ENCODE measurements at places on chromosomes 11 and 22.

- no peak for DNase-seq
These were observed 10.6 kb upstream of the CARD10 start for GRCh38 chr22:37529652-37530345.

GRCh38 chr11:65182258-65183170 is 786 bp downstream of the CAPN1 start:
- DNase-seq: no peak

DNA sequence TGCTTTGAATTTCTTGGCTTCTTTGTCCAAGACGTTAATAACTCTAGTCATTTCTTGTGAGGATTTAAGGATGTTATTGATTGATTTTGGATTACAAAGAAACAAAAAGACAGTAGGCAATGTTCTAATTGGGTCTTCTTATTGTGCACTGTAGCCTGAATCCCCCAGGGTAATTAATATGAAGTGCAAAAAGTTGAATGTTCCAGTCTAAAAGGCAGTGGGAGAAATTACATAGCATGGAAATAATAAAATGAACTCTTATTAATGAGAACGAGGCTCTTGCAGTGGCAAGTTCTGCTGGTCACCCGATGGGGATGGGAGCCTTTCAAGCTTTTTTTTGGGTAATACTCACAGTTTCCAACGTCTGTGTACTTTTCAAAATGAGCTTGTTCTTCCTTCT is 45.6 kb downstream of the UBASH3B start:
- no peak for DNase-seq

GRCh38 chr11:17547051-17547577 is at the start of gene OTOG:
Gene OTOG, plus strand, starts transcription at chr11:17547259. Its CDS starts 114 bp downstream, at chr11:17547373.
- no peak for DNase-seq

- DNase-seq: no peak
These were observed 145.8 kb downstream of the LUZP2 start for GRCh38 chr11:24642648-24643047.

GRCh38 chr11:11243590-11244469 is 109.2 kb downstream of the CSNK2A3 start:
- DNase-seq: no peak

DNA sequence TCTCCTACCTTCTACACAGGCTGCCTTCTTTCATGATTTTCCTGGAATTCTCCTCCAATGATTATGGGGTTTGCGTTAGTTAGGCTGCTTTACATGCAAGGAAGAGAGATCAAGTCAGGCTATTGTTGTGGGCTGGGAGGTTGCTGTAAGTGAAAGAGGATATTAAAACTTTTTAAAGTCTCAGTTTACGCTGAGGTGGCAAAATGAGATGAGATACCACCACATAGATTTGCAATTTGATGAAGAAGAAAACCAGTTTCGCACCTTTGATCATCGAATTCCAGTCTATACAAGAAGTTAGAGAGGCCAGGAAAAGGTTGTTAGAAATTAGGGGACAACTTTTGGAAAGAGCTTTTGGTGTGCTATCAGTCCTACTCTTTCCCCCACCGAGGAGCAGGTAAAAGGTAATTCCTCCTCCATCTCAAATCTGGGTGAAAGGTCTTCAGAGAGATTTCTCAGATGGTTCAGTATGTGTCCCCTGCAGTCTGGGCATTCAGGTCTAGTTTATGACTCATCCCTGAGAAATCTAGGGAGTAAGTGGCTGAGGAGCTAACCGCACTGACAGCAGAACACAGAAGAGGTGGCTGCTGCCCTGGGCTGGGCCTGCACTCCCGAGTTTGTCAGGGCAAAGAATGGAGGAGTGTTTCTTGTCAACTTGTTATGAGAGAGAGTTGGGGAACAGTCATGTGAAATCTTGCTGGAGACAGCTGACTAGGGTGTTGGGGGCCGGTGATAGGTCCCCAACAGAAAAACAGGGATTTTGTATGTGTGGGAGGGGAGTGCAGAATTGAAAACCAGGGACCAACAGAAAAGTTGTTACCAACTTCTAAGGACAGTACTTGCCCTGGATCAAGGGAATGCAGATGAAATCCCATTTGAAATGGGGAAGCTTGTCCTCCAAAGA is 34.7 kb downstream of the CCDC83 start:
- no peak for DNase-seq

DNA sequence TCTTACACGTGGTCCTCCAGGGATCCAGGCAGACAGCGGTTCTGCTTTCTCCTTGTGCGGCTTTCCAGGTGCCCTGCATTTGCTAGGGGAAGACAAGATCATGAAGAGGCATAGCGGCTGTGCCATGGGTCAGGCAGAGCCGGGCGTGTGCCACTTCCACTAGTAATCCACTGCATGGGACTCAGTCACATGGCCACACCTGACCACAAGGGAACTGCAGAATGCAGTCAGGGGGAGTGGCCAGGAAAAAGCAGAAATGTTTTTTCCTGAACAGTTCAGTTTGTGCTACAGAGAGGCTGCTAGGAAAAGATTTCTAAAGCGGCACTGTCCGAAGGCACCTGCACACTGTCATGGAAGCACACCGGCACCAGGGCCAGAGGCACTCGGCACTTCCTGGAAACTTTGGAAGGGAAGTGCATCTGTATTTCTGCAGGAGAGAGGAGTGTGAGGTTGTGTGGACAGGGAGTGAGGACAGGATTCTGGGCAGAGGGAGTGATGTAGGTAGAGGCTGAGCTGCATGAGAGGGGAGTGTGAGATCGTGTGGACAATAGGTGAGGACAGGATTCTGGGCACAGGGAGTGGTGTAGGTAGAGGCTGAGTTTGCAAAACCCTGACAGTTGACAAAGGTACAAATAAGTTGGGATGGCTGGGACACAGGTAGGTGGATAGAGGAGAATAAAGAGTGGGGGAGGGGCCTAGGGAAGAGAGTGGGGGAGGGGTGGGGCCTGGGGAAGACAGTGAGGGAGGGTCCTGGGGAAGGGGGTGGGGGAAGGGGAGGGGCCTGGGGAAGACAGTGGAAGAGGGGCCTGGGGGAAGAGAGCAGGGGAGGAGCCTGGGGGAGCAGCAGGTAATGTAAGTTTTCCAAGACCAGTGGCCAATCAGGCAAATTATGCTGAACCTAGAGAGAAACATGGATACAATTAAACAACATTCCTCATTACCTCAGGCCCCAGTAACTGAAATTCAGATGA is 1436.3 kb downstream of the TBC1D22A start:
- no peak for DNase-seq

GRCh38 chr11:72231396-72232259 is 7.1 kb downstream of the INPPL1 start:
- no peak for DNase-seq

GRCh38 chr22:50016988-50017700 is 4.6 kb upstream of the IL17REL start:
- DNase-seq: peak; percentile 67

DNA sequence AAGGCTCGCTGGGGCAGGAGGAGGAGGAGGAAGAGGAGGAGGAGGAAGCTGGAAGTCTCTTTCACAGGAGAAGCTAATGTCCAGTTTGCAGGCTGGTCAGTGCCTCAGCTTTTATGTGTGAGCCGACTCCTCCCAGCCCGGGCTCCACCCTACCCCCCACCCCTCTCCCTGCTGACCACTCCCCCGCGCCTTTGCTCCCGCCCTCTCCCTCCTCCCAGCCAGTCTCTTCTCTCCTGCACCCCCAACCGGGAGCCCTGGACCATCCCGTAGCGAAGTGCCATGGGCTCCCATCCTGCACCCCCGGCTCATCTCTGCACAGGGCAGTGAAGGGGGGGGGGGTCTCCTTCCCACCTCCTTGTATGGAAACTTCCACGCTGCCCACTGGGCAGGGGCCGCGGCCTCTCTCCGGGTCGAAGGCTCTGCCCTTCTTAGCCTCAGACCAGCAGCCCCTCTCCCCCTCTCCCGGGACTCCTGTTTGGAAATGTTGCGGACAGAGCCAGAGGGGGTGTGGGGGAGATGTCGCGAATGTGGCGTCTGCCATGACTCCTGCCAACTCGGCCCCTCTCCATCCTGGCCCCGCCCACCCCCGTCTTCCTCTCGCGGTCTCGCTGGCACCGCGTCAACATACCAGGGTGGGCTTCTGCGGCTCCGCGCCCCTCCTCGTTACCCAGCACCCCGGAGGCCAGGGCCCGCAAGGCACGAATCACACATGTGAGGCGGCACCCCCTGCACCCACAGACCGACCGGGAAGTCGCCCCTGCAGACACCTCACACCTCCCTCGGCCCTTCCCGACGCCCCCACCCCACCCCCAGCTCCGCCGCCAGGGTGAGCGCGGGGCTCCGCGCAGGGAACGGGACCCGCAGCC is 1.8 kb downstream of the IGF2 start:
- no peak for DNase-seq

GRCh38 chr11:128692753-128693415 is 988 bp upstream of the FLI1 start:
- DNase-seq: peak; percentile 45

GRCh38 chr11:71250523-71251150 is 1.7 kb downstream of the SHANK2 start:
- no peak for DNase-seq

DNA sequence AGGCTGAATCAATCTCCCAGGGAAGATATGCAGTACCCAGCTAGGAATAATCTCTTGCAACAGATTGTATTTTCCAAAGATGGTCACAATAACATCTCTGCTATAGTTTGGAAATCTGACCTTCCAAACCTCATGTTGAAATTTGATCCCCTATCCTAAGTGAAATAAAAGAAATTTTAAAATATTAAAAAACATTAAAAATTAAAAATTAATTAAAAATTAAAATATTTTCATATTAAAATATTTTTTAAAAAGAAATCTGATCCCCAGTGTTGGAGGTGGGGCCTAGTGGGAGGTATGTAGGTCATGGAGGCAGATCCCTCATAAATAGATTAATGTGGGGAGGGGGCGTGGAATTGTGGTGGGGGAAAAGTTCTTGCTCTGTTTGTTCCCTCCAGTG is 79.7 kb downstream of the FAM168A start:
- DNase-seq: no peak

- DNase-seq: no peak
These were observed 1408.8 kb downstream of the TBC1D22A start for GRCh38 chr22:48171271-48171691.

DNA sequence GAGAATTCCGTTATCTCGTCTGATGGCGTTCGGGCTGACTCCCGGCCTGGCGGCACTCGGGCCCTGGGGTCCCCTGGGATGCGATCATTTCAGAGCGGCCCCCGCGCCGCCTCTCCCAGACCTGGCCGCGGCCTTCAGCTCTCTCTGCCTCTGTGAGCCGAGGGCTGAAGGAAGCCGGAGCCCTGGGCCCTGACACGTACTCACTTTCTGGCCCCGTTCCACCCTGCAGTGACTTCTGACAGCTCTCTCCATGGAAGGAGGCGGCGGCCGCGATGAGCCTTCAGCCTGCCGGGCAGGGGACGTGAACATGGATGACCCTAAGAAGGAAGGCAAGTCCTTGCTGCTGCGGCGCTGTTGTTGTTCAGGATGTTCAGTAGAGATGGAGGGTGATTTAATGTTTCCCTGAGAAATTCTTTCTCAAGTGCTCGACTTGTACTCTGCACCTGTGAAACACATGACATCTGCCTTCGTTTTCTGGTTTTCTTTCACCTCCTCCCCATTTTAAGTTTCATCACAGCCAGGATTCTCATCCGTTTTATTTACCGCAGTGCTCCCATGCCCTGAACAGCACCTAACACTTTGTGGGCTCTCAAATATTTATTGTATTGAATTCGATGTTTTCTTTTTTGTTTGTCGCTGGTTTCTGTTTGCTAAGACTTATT is 612 bp downstream of the GTSE1 start:
- no peak for DNase-seq

DNA sequence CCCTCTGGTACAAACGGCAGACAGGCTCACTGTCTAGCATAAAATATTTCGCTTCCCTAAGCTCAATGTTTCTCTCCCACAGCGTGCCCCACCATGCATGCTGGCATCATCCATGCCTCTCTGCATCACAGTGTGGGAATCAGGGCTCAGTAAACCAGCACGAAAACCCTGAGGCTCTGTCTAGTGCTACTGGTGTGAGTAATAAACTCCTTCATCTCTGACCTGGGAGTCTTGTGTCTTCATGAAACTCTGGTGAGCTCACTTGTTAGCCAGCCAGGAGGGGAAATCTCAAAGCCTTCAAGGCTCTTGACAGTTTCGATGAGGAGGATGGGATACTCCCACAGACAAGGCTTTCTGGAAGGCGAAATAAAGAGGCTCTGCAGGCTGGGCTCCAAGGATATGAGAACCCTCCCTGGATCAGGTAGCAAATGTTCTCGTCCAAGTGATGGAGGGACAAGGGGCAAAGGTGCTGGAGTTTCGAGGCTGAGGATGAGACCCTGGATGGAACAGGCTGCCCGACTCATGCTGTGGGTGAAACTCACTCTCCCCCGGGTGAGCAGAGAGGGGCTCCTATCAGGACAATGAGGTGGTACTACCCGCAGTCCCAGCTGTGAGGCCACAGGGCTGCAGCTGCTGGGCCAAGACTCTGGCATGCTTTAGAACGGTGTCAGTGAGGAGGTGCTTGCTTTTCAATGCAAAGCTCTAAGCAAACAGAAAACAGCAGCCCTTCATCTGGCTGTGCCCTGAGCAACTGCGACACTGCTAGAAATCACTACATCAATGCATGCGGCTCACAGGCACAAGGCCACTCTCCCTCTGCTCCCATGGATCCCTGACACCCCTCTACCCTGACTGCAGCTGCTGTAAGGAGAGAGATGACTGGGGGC is 69.3 kb downstream of the SHANK2 start:
- no peak for DNase-seq

GRCh38 chr11:69002110-69002569 is 10.9 kb downstream of the MRGPRF start:
- peak; percentile 4 for DNase-seq

GRCh38 chr11:69925366-69926196 is 106.4 kb upstream of the FGF3 start:
- no peak for DNase-seq

DNA sequence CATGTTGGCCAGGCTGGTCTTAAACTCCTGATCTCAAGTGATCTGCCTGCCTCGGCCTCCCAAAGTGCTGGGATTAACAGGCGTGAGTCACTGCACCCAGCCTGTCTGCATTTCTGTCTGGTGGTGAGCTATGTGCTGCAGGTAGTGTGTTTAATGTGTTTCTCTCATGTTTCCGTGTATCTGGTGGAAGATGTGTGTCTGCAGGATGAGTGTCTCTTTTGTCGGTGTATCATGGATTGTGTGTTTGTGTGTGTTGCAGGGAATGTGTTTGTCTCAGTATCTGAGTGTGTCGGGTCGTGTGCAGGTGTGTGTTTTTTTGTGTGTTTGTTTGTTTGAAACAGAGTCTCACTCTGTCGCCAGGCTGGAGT is 16.1 kb downstream of the SCARF2 start:
- DNase-seq: no peak

All from activated naive CD4-positive, alpha-beta T cell treated with anti-CD3 and anti-CD28 coated beads, Interleukin-2, amount 50 U/mL, for 72 hours (primary cell).